ENCODE measurements at places on chromosomes 3 and 15. TPM values are rescaled to one million over a fixed set of nuclear protein-coding genes. Genes with fewer than 3 reads are reported as not detected.

The SLCO3A1 gene
- polyA plus RNA-seq = 5.3 TPM

The PRTG gene
- polyA plus RNA-seq = 1.7 TPM

The ISLR gene
- polyA plus RNA-seq = 3.0 TPM

The SLC7A14 gene
- 6.4 TPM for polyA plus RNA-seq

The VGLL3 gene
- 0.22 TPM for polyA plus RNA-seq

The TMEM212 gene
- polyA plus RNA-seq = not detected

The TNFSF10 gene
- polyA plus RNA-seq = not detected

The CDCP1 gene
- 0.09 TPM for polyA plus RNA-seq

The RAB43 gene
- 1.8 TPM for polyA plus RNA-seq

The IQCF5 gene
- not detected for polyA plus RNA-seq

The NGRN gene
- polyA plus RNA-seq = 37.6 TPM

The CHSY1 gene
- 3.3 TPM for polyA plus RNA-seq

The NXPE3 gene
- polyA plus RNA-seq = 29.7 TPM

The IQCH gene
- polyA plus RNA-seq = 5.2 TPM

The EFCAB12 gene
- polyA plus RNA-seq = not detected

The C3orf33 gene
- polyA plus RNA-seq = 19.8 TPM

The COL7A1 gene
- 3.4 TPM for polyA plus RNA-seq

The ZNF80 gene
- polyA plus RNA-seq = 0.31 TPM

The SLC22A13 gene
- not detected for polyA plus RNA-seq

The ITPKA gene
- polyA plus RNA-seq = 44.5 TPM

The ZNF860 gene
- not detected for polyA plus RNA-seq

The AADACL2 gene
- not detected for polyA plus RNA-seq

The ANKRD63 gene
- polyA plus RNA-seq = not detected

The SUCNR1 gene
- not detected for polyA plus RNA-seq

The ACKR4 gene
- polyA plus RNA-seq = not detected

The PSMA4 gene
- polyA plus RNA-seq = 831 TPM

The INSYN1 gene
- polyA plus RNA-seq = 1.6 TPM
